ENCODE measurements at places on chromosomes 6 and 20.

DNA sequence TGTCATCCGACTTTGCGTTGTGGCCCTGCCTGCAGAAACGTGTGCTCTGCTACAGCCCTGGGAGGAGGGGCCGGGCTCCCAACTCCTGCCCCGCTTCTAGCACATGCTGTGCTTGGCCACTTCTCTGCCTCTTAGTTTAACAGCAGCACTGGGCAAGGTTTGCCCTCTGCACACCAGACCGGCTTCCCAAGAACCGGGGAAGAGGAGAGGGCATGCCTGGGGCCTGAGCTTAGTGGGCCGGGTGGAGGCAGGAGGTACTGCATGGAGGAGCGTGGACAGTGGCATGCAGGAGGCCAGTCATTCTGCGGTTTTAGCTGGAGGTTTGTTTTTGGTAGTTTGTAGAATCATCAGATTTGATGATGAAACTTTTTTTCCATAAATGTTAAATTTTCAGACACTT lies 45.5 kb downstream of the CEP43 start:
- DNase-seq: peak; percentile 8

DNA sequence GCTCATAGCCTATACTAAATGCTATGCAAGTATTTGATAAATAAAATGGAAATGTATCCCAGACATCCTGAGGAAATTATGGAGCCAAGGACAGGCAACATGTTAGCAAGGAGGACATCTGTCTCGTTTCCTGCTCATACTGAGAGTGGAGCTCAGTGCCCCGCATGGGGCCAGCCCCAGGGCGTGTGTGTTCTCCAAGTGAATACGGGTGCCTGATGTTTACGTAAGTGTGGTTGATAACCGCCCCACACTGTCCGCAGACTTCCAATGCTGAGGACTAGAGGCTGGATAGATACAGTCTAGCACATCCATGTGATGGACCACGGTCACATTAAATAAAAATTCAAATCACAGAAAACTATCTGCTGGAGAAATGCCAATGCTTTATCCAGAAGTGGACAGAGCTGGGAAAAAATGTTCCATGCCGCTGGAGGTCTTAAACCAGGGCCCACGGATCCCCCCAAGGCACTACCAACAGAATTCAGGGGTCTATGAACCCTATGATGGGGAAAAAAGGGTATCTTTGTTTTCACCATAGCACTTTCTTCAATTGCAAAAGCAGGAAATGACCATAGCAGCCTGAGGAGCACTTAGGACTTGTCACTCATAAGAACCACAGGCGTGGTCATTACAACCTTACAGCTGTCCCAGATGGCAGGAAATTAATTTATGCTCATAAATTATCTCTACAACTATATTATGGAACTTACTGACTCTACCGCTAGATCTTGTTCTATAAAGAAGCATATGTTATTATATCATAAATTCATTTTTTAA lies 24.9 kb downstream of the TGM2 start:
- DNase-seq: no peak

DNA sequence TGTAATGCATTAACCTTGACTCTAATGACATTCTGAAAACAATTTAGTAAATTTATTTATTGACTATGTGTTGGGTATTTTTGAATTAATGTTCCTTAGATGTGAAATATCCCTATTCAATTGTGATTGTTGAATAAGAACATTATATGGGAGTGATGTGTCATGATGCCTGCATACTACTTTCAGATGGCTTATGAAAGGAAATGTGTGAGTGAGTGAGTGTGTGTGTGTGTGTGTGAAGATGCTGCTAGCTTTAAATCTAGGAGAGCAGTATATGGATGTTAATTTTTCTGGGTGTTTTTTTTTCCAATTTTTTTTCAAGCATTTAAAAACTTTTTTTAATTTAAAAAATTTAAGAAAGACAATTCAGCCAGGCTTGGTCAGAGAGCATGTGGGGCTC lies 32.5 kb upstream of the NT5E start:
- DNase-seq: no peak

DNA sequence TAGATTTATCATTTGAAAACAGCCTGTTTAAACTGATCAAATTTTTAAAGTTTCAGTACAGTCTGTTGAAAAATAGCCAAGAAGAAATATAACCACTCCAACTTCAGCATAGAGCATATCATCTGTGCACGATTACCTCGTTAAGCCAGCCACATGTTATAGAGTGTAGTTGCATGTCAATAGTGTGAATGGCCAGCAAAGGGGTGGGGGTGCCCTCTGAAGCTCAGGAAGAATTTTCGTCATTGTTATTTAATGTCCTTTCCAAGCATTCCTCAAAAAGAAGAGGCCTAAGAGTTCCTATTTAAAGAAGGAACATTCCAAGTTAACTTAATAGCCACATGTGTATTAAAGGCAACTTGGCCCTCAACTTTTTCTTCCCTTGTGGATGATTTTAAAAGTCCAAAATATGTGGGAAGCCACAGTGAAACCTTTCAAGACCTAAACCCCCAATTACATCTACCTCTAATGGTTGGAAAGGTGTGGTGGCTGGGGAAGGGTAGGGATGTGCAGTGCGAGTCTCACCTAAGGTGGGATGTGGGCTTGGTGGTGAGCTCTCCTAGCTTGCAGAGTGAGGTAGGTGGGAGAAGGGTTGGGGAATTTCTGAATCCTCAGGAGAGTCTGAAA lies 1.8 kb upstream of the CCN2 start:
- DNase-seq: peak; percentile 36

GRCh38 chr6:143953922-143954321 lies 54.1 kb downstream of the PLAGL1 start:
- DNase-seq: no peak

DNA sequence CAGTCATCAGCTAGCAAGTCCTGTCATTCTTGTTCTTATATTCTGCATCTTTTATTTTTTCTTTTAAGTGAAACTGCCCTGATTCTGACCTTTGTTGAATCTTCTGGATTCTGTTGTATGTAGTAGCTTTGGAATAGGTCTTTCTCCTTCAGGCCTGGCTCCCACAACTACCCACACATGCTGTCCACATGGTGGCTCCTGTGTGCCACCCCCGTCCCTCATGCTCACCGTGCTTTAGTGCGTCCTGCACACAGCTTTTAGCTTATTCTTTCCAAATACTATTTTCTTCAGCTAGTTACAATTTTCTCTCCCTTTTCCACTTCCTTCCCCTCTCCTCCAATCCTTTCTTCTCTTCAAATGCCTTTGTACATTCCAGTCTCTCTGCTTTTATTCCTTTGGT lies 61.8 kb downstream of the CTNNBL1 start:
- peak; percentile 11 for DNase-seq

GRCh38 chr20:872855-873520 lies 39.5 kb downstream of the FAM110A start:
- DNase-seq: no peak

All from fibroblast of gingiva (primary cell).